ENCODE measurements at places on chromosomes 5 and 9.
A peak's percentile ranks its signal among the peaks of the same experiment; 100 is the strongest.

DNA sequence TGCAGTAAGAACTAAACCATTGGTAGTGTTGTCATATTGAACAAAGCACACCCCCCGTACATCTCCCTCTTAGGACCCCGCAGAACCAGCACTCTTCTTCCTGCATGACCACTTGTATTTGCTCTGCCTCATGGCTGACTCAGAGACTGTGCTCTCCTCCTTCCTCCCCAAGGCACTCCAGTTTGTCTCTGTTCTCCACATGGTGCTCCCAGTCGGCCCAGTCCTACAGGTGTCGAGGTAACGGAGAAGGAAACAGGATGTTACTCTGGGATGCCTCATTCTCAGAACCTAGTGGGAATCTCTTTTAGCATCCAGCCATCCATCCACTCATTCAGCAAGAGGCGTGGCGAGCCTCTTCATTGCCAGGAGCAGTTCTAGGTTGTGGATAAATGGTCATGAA is 97.0 kb upstream of the NIPAL4 start:
- DNase-seq, result no peak

- no peak for DNase-seq
Observed at GRCh38 chr5:154937186-154937717, 759 bp downstream of the GEMIN5 start.

- no peak for DNase-seq
Observed at GRCh38 chr5:76403766-76404222, 709 bp downstream of the IQGAP2 start.

DNA sequence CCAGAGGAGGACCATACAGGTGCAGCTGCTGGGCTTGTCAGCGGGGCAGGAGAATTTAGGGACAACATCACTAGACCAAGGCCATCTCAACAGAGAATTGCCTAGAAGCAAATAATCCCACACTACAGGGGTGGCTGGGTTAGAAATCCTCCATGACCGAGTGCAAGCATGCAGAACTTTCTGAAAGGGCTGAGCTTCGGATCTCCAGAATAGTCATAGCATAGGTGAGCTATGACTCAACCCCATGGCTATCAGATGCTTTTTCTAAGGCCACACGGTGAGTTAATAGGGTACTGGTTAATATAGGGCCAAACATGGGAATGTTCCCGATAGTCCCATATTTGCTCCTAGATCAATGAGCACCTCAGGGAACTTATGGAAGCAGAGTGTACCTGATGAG is 4.2 kb downstream of the KCNIP1 start:
- no peak for DNase-seq

- DNase-seq, result peak; percentile 24
Observed at GRCh38 chr5:172437445-172438318, 16.6 kb downstream of the SH3PXD2B start.

All from caudate nucleus (tissue), 63 donors.